ENCODE measurements at places on chromosomes 3 and 15.

- DNase-seq = no peak
Measured at GRCh38 chr15:39181940-39182339, 398.9 kb upstream of the THBS1 start.

GRCh38 chr15:52161406-52161966 is 29.7 kb downstream of the GNB5 start:
- no peak for DNase-seq

DNA sequence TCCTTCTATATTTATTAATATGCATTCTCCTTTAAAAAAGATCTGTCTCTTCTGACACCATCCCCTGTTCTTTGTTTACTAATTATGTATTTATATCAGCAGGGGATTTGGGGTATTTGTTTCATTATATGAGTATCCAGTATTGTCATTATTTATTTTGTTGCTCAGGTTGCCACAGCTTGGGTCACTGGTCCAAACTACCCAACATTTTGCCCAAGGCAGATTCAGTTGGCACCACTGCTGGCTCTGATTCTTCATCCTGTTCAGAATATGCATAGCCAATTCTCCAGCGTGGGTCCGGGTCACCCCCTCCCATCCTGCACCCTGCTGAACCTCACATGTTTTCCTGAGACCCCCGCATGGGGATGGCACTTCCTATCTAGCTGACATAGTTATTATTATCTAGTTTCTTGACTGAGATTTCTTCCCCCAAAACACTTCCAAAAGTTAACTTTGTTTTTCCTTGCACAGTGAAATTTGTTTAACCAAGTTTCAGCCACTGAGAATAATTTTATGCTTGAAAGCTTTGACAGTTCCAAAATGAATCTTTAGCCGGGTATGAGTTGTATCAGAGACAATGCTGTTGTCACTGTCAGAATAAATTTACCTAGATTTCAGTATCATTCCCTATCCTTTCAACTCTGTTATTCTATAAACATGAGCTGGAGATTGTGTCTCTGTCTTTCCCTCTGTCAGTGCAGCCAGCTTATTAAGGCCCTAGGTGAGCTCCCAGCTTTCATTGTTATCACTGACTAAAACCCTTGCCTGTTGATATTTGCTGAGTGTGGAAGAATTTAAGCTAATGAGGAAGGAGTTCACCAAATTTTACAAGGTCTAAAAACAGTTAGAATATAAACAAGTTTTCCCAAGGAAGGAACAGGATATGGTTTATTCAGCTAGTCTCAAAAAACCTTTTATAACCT is 70.3 kb downstream of the TGFBR2 start:
- no peak for DNase-seq

DNA sequence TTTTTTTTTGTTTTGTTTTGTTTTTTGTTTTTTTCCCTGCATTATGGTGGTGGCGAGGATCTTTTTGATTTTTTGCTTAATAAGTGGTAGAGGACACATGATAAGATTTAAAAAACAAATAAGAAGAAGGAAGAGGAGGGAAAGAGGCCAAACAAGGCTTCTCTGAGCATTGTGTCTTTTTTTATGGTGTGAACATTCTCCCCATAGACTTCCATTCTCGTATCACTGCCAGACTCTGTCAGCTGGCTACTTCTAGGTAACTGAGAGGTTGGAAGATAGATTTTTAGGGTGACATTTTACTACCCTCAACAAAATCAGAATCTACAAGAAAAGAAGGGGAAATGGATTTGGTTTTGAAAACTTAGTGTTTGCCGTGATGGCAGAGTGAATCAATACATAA is 3.8 kb downstream of the NLGN1 start:
- DNase-seq = no peak

- DNase-seq = no peak
Measured at GRCh38 chr3:172705170-172705569, 5.7 kb downstream of the NCEH1 start.

- no peak for DNase-seq
Measured at GRCh38 chr15:69415381-69415780, 1.2 kb downstream of the KIF23 start.

DNA sequence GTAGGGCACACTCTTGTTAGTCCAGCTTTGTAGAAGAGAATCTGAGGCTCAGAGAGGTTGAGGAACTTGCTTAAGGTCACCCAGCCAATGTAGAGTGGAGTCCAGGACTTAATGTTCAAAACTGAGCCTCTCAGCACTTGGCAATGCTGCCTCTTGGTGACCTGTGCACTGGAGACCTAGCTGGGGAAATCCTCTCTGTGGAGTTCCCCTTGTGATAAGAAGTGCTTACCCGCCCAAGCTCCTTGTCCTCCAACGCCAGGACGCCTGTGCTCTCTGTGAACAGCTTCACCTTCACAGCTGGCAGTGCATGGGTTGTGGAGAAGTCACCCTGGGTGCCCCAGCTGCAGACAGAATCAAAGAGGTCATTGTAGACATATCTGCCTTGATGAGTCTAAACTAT is 219.1 kb upstream of the FEZF2 start:
- no peak for DNase-seq

GRCh38 chr3:161333696-161334095 is 37.6 kb downstream of the SPTSSB start:
- no peak for DNase-seq

DNA sequence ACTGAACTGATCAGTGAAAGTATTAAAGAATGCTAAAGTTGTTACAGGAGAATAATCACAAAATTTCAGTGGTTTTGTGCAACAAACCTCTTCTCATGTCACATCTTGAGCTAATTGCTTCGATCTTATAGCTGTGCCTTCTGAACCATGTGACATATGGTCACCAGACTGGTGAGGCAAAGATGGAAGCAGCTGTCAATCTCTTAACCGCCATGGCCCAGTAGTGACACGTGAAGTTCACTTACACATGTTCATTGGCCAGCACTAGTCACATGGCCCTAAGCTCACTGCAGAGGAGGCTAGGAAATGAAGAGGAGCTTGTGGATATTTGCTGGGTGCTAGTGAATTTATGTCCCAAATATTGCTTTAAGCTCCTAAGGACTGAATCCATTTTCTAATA is 32.5 kb downstream of the BOC start:
- no peak for DNase-seq

DNA sequence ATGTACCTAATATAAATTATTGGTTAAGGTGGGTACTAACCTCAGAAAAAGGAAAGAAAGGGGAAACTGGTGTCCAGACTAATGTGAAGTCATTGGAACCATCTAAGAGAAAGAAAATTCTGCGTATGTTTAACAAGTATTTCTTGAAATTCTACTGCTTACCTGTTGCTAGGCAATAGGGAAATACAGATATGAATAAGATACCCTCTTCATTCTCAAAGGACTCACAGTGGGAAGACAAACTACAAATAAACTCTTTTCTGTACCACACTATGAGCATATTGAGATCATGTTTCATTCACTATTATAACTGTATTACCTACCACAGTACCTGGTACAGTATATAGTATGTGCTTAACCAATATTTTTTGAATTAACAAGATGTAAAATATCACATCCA is 140.5 kb upstream of the MLF1 start:
- DNase-seq = no peak

DNA sequence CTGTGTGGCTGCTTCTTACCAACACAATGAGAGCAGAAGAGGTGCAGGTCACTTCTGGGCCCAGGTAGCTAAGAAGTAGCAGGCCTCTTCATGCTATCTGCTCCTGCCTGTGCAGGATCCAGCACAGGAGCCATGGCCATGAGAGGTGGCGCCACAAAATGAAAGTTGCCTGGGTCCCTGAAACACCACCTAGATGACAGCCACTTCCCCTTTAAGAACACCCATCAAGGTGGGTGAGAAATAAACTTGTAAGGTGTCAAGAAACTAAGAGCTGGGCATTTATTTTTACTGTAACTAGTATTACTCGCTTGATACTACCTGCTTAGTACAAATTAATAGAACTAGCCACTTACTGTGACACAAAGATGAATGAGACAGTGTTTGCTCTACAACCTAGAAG is 484.6 kb upstream of the TBL1XR1 start:
- no peak for DNase-seq

DNA sequence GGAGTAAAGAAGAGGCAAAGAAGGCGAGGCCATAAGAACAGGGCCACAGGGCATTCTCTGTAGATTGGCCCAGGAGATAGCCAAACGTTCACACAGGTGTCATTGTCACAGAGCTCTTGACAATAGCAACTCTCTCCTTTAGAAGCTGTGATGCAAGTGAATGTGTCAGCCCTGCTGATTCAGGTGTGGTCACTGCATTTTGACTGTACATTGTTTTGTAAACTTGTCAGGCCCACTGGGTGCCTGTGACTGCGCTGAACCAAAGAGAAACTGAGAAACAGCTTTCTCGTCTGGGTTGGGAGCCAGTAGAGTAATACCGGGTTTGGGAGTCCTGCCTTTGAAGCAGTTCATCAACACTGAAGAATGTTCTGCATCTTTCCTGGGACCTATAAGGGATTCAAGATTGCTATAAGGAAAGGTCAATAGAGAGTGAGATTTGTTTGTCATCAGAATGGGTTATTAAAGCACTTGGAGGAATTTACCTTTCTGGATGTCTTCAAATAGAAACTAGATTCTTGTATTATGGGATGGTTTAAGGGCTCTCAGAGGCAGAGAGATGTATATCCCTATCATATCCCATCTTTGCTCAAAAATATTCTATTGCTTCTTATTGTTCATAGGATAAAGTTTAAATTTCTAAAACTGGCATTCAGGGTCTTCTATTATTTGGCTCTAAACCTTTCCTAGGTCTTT is 45.4 kb downstream of the TMEM45A start:
- no peak for DNase-seq

DNA sequence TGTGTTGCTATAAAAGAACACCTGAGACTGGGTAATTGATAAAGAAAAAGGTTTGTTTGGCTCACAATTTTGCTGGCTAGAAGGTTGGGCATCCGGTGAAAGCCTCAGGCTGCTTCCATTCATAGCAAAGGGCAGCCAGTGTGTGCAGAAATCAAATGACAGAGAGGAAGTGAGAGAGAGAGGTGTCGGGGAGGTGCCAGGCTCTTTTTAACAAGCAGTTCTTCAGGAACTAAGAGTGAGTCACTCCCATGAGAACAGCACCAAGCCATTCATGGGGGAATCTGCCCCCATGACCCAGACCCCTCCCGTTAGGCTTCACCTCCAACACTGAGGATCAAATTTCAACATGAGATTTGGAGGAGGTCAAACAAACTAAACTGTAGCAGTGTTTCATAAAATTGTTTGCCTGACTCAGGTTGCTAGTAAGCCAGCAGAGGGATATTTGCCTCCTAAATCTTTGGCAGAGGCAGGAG is 4.5 kb upstream of the PARP15 start:
- no peak for DNase-seq

DNA sequence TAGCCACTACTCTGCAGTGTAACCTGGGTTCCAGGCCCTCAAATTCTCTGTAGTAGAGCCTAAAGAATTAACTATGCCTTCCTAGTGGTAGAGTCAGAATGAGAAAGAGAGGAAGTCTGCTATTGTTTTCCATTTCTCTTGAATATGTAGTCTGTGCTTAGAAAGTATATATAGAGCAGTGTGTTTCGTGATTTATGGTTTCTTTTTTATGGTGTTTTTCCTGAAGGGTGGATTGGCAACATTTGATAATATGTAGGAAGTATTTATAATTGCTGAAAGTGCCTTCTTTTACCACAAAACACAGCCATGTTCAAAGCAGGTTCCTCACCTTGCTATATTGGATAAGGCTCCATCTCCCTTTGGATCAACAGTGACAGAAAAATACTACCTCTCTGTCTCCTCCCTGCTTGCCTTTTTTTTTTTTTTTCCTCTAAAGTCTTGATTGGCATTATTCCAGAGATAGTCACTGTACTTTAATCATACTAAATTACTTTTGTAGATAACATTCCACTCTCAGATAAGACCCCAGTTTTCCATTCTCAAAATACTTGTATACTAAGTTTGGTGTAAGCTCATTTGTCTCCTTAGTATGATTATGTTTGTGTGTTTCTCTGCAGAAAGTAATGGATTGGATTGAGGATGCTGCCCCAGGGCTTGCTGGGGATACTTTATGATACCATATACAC is 47.8 kb downstream of the IQGAP1 start:
- no peak for DNase-seq

DNA sequence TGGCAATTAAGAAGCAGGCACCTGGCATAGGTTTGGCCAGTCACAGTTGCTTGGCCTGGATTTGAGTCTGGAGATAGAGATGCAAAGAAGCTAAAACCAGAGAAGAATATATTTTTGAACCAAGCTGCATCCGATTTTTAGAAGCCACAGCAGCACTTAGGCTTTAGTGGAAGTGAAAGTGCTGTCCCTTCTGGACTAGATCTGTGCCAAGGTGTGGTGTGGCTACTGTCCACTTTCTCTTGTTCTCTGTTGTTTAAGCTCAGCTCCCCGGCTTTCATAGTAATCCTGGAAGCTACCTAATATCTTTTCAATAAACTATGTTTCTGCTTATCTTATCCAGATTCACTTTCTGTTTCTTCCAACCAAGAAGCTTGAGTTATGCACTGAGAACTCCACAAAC is 183.4 kb upstream of the THRB start:
- DNase-seq = no peak

DNA sequence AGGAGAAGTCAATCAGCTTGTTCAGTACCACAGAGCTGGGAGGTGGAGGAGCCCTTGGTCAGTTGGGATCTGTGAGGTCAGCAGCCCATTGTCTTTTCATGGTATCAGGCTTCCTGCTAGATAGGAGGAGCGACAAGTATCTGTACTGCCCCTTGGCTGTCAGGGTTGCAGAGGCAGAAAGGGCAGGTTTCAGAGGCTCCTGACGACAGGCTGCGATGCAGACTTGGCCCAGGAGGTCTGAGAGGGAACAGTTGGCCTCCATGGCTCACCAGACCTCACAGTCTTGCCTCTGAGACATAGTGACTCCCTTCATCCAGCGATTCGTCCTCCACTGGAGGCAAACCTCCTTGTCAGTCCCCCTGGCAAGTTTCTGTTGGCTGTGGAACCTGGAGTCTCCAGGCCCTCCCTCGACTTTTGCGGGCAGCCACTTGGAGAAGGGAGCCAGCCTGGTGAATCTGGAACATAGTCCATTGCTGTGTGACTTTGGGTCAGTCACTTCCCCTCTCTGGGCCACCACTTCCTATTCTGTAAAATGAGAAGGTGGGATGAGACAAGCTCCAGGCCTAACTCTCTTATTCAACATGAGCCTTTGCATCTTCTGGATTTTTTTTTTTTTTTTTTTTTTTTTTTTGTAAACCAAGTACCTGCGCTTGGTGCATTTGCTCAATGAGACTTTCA is 177.9 kb upstream of the TLE3 start:
- DNase-seq = no peak

DNA sequence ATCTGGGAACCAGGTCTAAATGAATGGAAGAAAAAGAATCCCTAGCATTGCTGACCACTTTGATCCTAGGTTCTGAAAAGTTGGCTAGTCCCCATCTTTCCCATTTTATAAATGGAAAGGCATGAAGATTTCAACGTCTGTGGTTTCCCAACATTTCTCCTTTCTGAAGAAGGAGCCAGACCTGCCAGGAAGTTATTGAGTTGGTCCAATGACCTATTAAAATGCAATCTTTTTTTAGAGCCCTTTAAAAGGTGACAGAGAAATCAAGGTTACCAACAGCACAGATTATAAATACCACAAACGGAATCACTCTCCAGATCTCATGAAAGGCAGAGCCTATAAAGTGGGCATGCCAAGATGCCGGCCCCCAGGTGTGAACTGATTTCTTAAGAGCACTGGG is 505.6 kb upstream of the THBS1 start:
- no peak for DNase-seq

GRCh38 chr15:101020945-101021344 is 101.8 kb downstream of the LRRK1 start:
- no peak for DNase-seq

All from NCI-H187 (cell line).